ENCODE measurements at places on chromosomes 13 and 19. TPM values are rescaled to one million over a fixed set of nuclear protein-coding genes. Genes with fewer than 3 reads are reported as not detected.

The CFAP97D2 gene
- 0.44 TPM for polyA plus RNA-seq

The VSTM1 gene
- 1.1 TPM for polyA plus RNA-seq

The ZNF480 gene
- 12.4 TPM for polyA plus RNA-seq

The CGB7 gene
- polyA plus RNA-seq = not detected

The DIRAS1 gene
- not detected for polyA plus RNA-seq

DNA sequence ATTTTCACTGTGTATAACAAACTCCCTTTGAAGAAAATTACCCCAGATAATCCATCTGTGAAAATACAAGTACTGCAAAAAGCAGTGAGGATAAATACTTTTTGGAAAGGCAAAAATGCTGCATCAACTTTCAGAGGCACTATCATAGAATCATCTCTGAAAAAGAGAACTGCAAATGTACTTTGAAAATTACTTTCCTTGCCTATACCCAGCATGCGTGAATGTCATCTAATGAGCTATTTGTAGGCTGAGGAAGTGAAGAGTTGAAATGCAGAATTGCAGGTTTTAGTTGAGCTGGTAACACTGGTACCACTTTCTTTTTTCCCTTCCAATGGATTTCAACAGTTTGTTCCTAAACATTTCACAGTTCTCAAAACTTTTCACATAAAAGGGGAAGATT, 196.7 kb downstream of the TBC1D4 start:
- DNase-seq = no peak
- no peak overlapping the region for H3K27ac ChIP-seq
- no peak overlapping the region for H3K4me3 ChIP-seq

- H3K4me1 ChIP-seq = no peaks in the 10 kb centered on the region
- no peak for DNase-seq
- H3K27ac ChIP-seq = no peak overlapping the region
- no peaks in the 10 kb centered on the region for H3K36me3 ChIP-seq
These were observed 41.7 kb downstream of the HTR2A start for GRCh38 chr13:46855166-46855565.

- H3K4me1 ChIP-seq = no peaks in the 10 kb centered on the region
- no peaks in the 10 kb centered on the region for H3K36me3 ChIP-seq
- H3K27ac ChIP-seq = no peak overlapping the region
- no peak for DNase-seq
- H3K4me3 ChIP-seq = no peak overlapping the region
- H3K27me3 ChIP-seq = peaks cover 3% of the 10 kb centered on the region
These were observed 421.5 kb downstream of the TSHZ3 start for GRCh38 chr19:30927705-30928104.

- no peaks in the 10 kb centered on the region for H3K36me3 ChIP-seq
- no peaks in the 10 kb centered on the region for H3K27me3 ChIP-seq
- H3K4me3 ChIP-seq = no peak overlapping the region
- H3K27ac ChIP-seq = no peak overlapping the region
- H3K4me1 ChIP-seq = no peaks in the 10 kb centered on the region
- DNase-seq = no peak
These were observed 399.5 kb upstream of the MIR17HG start for GRCh38 chr13:90947976-90948375.

DNA sequence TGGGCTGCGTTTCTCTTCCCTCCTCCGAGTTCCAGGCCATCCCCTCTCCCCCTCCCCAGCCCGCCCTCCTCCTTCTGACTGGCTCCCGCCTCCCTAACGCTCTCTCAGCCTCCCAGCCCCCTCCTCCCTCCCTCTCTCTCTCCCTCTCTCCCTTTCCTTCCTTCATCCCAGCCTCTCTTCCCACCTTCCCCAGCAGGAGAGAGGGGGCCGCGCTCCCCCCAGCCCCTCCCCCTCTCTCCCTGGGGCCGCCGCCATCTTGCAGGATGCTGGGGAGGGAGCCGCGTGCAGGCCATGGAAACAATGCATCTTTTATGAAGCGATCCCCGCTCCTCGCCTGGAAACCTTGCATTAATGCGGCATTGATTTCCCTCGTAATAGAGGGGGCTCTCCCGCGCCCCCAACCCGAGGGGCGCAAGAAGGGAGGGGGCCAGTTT, 42.6 kb upstream of the ADGRL1 start:
- peak; percentile 36 for DNase-seq
- peak overlapping the region; percentile 30 for H3K27ac ChIP-seq
- no peaks in the 10 kb centered on the region for H3K36me3 ChIP-seq
- H3K4me3 ChIP-seq = peak overlapping the region; percentile 55
- H3K4me1 ChIP-seq = peaks cover 22% of the 10 kb centered on the region

GRCh38 chr13:101627556-101627943, 175.1 kb downstream of the ITGBL1 start:
- H3K27me3 ChIP-seq = no peaks in the 10 kb centered on the region
- no peak for DNase-seq
- H3K4me1 ChIP-seq = peaks cover 40% of the 10 kb centered on the region
- no peaks in the 10 kb centered on the region for H3K36me3 ChIP-seq
- H3K27ac ChIP-seq = peak overlapping the region; percentile 76

DNA sequence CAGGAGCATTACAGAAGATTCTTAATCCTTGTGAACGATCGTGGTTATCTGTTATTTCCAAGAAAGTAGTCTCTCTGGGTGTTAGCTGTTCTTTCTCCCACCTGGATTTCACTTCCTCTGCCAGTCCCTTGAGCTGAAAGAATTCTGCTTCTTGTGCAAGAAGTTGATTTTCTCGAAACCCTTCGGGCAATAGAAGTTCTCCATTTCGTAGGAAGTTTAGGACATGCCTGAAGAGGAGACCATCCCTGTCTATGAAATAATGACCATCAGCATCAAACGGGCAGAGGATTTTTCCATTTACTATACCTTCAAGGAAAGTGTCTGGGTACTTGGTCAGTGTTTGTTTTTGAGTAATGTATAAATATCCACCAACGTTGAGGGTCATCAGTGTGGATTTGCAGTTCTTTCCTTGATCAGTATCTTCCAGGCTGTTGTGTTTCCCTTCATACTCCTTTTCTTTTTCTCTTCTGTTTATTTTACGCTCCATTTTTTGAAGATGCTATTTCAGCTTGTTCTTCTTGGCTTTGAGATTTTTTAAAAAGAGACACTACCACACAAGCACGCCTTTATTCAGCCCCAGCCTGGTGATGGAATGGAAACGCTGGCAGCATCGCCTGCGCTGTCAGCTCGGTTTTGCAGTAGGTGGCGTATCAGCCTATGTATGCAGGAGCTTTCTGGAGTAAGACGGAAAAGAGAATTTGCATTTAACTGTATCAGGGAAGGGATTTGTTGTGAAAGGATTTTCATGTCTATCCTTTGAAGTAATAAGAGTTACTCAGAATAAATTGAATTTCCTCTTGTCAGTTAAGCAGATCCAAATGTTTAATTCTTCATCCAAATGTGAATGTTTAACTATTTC, 6.5 kb downstream of the KCTD4 start:
- H3K4me3 ChIP-seq = no peak overlapping the region
- peaks cover 39% of the 10 kb centered on the region for H3K4me1 ChIP-seq

DNA sequence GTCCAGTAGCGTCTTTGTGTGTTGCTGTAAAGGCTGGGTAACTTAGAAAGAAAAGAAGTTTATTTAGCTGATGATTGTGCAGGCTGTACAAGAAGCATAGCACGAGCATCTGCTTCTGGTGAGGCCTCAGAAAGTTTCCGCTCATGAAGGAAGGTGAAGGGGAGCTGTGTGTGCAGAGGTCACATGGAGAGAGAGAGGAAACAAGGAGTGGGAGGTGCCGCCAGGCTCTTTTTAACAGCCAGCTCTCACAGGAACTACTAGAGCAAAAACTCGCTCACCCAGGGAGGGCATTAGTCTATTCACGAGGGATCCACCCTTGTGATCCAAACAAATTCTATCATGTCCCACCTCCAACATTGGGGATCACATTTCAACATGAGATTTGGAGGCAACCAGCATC, 99.8 kb downstream of the GPR12 start:
- no peaks in the 10 kb centered on the region for H3K27me3 ChIP-seq
- H3K36me3 ChIP-seq = no peaks in the 10 kb centered on the region
- no peak for DNase-seq

GRCh38 chr19:18271433-18271841, 2.8 kb downstream of the IQCN start:
- no peak for DNase-seq
- no peak overlapping the region for H3K27ac ChIP-seq
- peaks cover 47% of the 10 kb centered on the region for H3K27me3 ChIP-seq
- H3K4me3 ChIP-seq = no peak overlapping the region
- peaks cover 9% of the 10 kb centered on the region for H3K36me3 ChIP-seq
- H3K4me1 ChIP-seq = no peaks in the 10 kb centered on the region

DNA sequence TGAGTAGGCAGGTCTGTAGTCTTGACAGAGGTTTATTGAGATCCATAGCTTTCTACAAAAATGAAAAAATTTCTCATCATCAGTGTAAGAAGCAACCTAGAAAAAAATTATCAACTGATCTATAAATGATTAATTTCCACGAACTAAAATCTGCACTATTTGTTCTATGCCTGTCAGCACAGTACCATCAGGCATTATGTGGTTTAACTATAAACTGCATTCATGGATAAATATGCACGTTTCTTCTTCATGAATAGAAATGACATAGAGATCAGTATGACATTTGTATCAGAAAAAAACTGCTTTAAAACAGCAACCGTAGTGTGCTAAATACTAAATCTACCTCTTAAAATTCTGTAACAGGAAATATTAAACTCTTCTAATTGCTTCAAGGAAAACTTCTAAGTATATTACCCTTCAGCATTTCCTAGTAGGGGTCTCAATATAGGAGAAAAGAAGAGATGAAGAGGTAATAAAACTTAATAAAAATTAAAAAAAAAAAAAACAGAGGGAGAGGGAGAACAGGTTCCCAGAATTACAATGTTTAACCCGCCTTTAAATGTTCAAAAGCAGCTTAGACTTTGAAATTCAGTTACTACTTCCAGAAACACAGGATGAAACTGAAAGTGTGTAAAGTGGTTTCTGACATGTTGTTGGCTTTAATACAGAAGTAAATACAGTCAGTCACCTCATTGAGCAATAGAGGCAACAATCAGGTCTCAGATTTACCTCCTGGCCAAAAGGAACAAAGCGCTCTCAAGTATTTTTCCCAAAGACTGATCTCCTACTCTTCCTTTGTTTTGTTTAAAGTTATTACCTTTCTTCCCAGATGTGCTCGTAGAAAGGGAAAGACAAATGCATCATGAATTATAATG, 144.4 kb downstream of the DIAPH3 start:
- H3K27ac ChIP-seq = no peak overlapping the region
- H3K27me3 ChIP-seq = peaks cover 3% of the 10 kb centered on the region
- peak overlapping the region; percentile 56 for H3K4me3 ChIP-seq
- peak; percentile 15 for DNase-seq
- peaks cover 3% of the 10 kb centered on the region for H3K36me3 ChIP-seq

DNA sequence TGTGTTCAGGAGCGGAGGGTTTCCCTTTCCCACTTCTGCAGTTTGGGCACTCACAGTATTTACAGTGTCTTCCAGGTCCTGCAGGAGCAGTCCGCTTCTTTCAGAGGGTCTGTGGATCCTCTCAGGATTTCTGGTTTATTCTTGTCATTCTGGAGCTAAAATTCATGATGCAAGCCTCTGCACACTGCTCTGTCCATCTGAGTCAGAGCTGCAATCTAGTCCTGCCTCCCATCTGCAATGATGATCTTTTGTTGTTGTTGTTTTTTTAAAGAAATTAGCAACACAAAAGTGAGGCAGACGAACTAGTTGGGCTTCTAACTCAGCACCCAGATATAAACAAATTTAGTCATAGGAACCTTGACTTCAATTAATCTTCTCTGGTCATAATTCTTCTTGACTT, 86.5 kb downstream of the DLEU7 start:
- no peak for DNase-seq
- H3K4me3 ChIP-seq = no peak overlapping the region

GRCh38 chr13:111623208-111623607, 302.8 kb downstream of the TEX29 start:
- H3K4me3 ChIP-seq = no peak overlapping the region
- H3K27me3 ChIP-seq = peaks cover 2% of the 10 kb centered on the region

- H3K36me3 ChIP-seq = no peaks in the 10 kb centered on the region
- H3K4me3 ChIP-seq = no peak overlapping the region
- no peak overlapping the region for H3K27ac ChIP-seq
- H3K4me1 ChIP-seq = no peaks in the 10 kb centered on the region
- H3K27me3 ChIP-seq = no peaks in the 10 kb centered on the region
These were observed 371.8 kb downstream of the SLITRK6 start for GRCh38 chr13:85427416-85427815.

- peaks cover 14% of the 10 kb centered on the region for H3K27me3 ChIP-seq
- no peak for DNase-seq
- no peak overlapping the region for H3K27ac ChIP-seq
- no peaks in the 10 kb centered on the region for H3K4me1 ChIP-seq
These were observed 1.3 kb upstream of the CRX start for GRCh38 chr19:47820410-47820809.

- H3K36me3 ChIP-seq = no peaks in the 10 kb centered on the region
- peak overlapping the region; percentile 82 for H3K27ac ChIP-seq
- H3K4me1 ChIP-seq = peaks cover 58% of the 10 kb centered on the region
- peaks cover 19% of the 10 kb centered on the region for H3K27me3 ChIP-seq
- peak; percentile 35 for DNase-seq
- peak overlapping the region; percentile 90 for H3K4me3 ChIP-seq
These were observed 2.0 kb upstream of the GATAD2A start for GRCh38 chr19:19403373-19403901.

DNA sequence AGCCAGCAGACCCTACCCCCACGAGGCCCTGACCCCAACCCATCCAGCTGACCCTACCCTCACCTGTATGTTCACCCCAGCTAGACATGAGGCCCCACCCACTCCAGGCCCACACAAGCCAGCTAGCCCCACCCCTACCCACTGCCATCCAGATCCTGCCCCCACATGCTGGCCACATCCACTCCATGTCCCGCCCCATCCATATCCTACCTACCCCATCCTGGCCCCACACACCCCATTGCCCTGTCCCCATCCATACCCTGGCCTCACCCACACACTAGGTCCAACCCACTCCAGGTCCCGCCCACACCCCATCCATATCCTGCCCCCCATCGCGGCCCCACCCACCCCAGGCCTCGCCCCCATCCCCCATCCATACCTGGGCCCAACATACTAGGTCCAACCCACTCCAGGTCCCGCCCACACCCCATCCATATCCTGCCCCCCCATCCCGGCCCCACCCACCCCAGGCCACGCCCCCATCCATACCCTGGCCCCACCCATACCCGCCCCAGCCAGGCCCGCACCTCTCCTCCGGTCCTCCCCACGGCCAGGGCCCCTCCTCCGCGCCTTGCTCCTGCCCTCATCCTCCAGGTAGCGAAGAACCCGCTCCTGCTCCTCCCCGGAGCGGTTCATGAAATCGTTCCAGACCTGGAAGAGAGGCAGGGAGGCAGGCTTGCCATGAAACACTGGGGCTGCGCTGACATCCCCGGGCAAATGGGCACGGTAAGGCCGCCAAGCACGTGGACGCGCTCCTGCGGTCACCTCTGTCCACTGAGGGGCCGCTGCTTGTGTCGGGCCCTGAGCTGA, 7.2 kb downstream of the RNU6-9 start:
- no peak overlapping the region for H3K27ac ChIP-seq
- H3K27me3 ChIP-seq = peaks cover 7% of the 10 kb centered on the region
- H3K4me1 ChIP-seq = peaks cover 2% of the 10 kb centered on the region
- DNase-seq = no peak

- no peak overlapping the region for H3K4me3 ChIP-seq
- no peaks in the 10 kb centered on the region for H3K27me3 ChIP-seq
- peaks cover 10% of the 10 kb centered on the region for H3K4me1 ChIP-seq
- H3K36me3 ChIP-seq = peaks cover 30% of the 10 kb centered on the region
- no peak for DNase-seq
These were observed 36.7 kb downstream of the USPL1 start for GRCh38 chr13:30654430-30654829.

Measured in immature natural killer cell (primary cell).